Left cardiac atrium (tissue), 4 donors: ENCODE measurements at places on chromosomes 11 and 22.

- DNase-seq, result no peak
These were observed 12.8 kb downstream of the CD44 start for GRCh38 chr11:35151683-35152280.

DNA sequence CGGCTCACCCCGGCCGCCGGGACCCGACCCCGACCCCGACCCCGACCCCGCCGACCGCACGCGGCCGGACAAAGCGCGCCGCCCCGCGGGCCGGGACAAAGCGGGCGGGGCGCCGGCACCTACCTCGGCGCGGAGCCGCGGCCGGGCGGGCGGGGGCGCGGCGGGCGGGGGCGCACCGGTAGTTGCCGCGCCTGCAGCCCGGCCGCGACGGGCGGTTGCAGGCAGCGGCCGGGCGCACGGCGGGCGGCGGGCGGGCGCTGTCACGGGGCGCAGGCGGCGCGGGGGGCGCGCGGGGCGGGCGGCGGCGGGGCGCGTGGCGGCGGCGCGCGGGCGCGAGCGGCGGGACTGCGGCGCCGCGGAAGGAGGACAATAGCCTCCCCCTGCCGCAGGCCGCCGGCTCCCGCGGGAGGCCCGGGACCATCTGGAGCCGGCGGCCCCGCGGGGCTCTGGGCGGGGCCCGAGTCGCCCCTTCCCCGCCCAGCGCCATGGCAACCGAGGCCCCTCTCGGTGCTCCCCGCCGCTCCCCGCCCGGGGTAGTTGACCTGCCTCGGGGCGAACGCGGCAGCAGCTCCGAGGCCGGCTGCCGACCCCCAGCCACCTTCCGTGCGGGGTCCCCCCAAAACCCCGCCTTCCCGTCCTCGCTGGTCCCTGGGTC lies 851 bp downstream of the SPTBN2 start:
- DNase-seq, result no peak

DNA sequence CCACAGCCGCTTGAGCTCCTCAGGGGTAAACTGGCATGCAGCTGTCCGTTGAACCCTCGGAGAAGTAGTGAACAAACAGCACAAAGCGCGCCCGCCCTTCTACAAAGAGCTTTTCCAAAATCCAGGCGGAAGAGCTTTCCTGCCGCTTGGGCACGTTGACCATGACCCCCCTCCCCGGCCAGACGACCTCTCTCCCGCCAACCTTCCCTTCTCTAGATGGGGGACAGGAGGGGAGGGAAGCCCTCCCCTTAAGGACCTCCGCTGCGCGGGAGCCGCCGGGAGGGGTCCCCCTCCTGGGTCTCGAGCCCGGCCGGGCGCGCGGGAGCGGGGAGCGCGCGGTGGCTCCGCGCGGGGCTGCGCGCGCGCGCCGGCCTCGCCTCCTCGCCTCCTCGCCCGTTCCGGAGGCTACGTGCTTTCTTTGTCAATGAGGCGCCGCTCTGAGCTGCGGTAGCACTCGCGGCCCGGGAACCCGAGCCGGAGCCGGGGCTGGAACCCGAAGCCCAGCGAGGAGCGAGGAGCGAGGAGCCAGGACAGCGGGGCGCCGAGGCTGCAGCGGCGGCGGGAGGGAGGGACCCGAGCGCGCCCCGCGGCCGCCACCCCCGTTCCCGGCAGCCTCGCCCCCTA lies 118.6 kb downstream of the HIPK3 start:
- no peak for DNase-seq

- no peak for DNase-seq
These were observed 10.2 kb upstream of the CD82 start for GRCh38 chr11:44555031-44555800.

DNA sequence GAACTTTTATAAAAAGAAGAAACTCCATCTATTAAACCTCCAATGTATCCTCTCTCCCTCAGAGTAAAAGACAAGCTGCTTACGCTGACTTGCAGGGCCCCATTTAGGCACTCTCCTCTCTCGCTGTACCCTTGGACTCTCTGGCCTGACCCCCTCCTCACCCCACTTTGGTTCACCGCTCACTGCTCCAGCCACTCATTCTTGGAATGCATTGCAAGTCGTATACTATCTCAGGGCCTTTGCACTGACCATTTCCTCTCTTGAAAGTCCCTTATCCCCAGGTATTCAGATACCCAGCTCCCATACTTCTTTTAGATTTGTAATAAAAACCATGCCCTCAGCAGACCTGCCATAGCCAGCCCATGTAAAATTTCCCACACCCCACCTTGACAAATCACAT lies 139.6 kb downstream of the DBX1 start:
- no peak for DNase-seq

DNA sequence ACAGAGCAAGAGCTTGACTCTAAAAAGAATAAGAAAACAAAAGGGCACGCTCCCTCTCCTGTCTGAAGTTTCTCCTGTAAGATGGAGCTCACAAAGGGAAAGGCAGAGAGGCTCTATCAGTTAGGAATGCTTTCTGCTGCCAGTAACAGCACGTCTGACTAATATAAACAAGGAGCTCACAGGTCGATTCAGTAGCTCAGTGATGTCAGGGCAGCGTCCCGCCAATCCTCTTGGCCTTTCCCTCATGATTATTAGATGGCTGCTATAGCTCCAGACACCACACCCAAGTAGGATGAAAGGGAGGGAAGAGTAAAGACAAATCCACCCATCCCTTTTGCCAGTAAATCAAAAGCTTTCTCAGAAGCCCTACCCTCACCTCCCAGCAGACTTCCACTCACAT lies 51.3 kb upstream of the HMGXB4 start:
- DNase-seq, result peak; percentile 27

- DNase-seq, result no peak
These were observed 54.0 kb downstream of the CCDC34 start for GRCh38 chr11:27309046-27309445.

DNA sequence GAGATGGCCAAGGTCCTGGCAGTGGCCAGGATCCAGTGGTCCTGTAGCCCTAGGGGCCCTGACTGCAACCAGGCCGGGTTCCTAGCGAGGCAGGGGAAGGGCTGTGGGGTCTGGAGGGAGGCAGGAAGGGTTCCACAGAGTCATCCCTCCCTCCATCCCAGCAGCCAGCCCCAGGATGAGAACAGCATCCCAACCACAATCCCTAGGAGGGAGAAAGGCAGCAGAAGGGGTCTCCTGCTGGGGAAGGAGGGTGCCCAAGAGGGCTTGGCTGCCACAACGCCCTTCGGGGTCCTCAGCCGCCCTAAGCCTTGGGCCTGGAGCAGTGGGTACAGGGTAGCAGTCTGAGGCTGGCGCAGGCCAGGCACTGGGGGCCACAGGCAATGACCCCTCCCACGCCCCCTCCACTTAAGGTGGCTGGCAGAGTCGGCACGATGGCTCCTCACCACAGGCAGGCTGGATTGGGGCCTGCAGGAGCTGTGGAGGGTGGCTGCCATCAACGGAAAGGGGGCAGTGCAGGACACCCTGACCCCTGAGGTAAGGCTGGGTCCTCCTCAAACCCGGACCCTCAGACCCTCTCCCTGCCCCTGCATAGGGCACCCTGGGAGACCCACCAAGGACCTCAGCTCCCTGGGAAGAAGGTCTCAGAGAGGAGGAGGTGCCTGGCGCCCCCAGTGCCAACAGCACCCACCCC lies 7.2 kb downstream of the SLC22A12 start:
- DNase-seq, result peak; percentile 15

DNA sequence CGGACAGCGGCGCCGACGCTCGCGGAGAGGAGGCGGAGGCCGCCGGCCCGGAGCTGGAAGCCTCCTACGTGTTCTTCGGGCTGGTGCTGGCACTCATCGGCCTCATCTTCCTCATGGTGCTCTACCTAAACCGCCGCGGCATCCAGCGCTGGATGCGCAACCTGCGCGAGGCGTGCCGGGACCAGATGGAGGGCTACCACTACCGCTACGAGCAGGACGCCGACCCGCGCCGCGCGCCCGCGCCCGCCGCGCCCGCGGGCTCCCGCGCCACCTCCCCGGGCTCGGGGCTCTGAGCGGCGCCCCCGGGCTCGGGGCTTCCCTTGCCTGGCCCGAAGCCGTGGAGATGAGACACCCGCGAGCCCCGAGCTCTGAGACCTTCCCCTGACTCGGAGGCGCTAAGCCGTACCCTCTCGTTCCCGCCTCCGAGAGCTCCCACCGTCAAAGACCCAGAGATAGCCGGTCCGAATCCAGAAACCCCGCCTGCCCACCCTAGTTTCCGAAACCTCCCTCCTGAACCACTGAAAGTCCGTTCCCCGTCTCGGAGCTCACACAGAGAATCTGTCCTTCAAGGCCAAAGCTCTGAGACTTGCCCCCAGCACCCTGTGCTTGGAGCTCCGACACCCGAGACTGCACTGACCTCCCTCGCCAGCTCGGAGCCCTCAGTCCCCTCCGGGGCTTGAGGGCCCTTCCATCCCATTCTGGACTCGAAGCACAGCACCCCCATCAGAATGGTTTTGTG lies 1.5 kb downstream of the TPBGL start:
- no peak for DNase-seq

DNA sequence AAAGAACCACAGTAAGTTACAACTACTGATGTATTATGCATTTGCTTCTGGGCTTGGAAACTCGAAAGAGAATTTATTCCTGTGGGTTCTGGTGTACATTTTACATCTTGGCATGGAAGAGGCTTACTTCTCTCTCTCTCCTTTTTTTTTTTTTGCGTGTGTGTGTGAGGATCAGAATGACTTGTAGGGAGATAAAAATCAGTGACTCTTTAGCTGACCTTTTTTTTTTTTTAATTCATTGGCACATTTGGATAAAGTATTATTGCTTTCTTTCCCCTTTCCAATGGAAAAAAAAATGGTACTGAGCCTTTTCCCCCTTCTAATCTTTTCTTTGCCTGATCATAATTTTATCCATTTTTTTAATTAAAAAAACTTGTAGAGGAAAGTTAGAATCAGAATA lies 43.5 kb downstream of the EXT2 start:
- DNase-seq, result no peak

GRCh38 chr11:115660030-115660805 lies 156.0 kb upstream of the CADM1 start:
- no peak for DNase-seq

- DNase-seq, result no peak
These were observed 267.2 kb upstream of the MTNR1B start for GRCh38 chr11:92702037-92702804.

DNA sequence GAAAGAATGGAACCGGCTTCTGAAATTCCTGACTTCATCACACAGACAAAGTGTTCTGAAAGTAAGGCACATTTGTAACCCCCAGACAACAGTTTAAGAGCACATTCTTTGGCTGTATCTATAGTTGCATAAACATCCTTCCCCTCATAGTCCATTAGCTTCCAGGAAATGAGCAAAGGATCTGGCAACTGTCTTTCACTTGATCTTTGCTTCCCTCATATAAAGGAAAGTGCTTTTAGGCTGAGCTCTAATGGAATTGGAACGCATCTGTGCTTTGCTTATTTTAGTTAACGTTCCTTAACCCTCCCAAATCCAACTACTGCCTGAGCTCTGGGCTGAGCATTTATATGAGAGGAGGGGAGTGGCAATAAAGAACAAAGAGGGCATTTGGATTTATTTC lies 76.9 kb upstream of the API5 start:
- DNase-seq, result no peak

GRCh38 chr22:27715106-27715505 lies 86.5 kb downstream of the MN1 start:
- peak; percentile 19 for DNase-seq
